CD4-positive, alpha-beta T cell treated with Interleukin-6 at 100 ng/mL for 8 hours (primary cell): ENCODE measurements at places on chromosomes 2 and 18.

- DNase-seq = no peak
Measured at GRCh38 chr2:71784734-71785511, 331.6 kb downstream of the DYSF start.

DNA sequence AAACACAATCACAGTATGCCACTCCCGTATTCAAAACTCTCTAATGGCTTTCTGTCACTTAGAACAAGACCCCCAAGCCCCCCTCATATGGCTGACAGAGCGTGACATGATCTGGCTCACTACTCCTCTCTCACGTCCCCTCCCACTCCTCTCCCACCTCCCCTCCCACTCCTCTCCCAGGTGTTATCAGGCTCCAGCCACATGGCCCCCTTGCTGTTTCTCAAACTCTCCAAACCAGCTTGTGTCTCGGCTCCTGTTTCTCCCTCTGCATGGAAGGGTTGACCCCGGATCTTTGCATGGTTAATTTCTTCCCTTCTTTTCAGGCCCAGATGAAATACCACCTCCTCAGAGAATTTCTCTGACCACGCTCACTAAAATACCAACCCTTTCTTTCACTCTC, 180.8 kb downstream of the SLC8A1 start:
- DNase-seq = no peak

DNA sequence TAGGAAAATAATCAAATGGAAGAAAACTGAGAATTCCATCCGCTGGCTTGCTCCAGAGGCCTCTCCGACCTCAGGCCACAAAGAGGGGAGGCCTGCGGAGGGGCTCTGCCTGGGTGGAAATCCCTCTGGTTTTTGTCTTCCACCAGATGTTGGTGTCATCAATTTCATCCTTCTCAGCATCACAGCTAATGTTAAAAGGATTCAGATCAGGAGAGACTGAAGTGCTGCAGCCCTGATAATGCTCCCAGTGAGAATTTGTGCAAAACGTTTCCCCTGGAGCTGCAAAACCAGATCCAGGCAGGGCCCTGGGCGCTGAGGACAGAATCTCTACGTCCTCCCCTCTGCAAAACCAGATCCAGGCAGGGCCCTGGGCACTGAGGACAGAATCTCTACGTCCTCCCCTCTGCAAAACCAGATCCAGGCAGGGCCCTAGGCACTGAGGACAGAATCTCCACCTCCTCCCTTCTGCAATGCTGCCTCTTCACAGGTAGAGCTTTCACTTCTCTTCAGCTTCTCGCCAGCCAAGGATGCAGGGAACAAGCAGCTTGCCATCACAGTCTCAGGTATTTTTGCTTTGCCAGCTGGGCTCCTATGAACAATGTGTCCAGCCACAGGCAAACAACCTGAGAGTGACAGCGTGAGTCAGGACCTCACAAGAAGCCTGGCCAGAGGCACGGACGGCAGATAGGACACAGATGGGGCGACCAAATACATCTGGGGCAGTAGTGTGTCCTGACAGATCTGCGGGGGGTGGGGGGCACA, 81.2 kb downstream of the TMEM18 start:
- no peak for DNase-seq

DNA sequence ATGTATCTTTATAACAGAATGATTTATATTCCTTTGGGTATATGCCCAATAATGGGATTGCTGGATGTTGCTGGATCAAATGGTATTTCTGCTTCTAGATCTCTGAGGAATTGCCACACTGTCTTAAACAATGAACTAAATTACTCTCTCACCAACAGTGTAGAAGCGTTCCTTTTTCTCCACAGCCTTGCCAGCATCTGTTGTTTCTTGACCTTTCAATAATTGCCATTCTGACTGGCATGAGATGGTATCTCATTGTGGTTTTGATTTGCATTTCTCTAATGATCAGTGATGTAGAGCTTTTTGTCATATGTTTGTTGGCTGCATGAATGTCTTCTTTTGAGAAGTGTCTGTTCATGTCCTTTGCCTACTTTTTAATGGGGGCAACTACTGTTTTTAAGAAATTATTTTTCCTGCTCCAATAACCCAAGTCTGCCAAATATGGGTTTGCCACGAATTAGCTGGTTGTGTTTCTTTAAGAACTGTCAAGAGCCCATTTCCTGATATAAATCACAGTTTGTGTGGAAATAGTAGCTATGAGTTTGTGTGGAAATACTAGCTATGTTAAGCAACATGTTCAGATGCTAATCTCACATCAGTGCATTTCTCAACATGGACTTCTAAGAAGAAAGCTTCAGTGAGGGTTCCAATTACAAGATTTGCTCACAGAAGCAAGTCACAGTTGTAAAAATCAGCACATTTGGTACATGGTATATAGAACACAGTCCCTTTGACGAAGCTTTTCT, 259.4 kb downstream of the ANAPC1 start:
- DNase-seq = no peak

- DNase-seq = no peak
Measured at GRCh38 chr18:47679864-47680263, 250.6 kb downstream of the SMAD2 start.

DNA sequence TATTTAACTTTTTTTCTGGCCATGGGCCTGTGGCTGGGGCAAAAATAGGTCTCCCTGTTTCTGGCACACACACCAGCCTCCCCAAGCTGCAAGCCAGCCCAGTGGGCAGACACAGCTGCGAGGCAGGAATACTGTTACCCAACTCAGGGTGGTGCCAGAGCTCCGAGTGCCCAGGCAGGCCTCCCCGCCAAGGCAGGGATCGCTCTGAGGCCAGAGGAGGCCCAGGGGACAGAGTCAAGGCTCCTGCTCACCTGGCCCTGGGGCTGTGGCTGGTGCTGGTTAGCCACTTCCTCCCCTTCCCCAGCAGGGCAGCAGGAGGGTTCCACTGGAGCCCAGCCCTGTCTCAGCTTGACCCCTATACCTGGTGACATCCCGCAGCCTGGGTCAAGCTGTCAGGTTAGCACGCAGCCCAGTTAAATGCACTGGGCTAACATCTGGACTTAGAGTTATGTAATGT, 67.1 kb upstream of the EPAS1 start:
- no peak for DNase-seq

DNA sequence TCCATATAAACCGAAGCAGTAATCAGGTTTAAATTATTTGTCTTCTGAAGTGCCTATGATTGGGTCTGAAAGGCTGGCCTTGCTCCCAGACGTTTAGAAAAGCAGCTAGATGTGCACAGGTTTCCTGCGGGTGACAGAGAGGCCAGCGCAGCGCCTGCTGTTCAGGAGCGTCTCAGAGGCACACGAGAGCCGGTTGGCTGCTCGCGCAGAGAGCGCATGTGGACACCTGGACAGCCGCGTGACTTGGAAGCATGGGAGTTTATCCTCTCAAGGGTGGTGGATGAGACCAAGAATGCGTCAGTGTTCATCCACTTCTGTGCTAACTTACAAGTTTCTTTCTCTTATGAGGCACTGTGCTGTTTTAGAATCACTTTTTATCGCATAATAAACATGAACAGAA, 303.7 kb downstream of the PTGR3 start:
- DNase-seq = no peak

GRCh38 chr18:35982409-35983114, 10.1 kb downstream of the RMP24 start:
- DNase-seq = no peak

DNA sequence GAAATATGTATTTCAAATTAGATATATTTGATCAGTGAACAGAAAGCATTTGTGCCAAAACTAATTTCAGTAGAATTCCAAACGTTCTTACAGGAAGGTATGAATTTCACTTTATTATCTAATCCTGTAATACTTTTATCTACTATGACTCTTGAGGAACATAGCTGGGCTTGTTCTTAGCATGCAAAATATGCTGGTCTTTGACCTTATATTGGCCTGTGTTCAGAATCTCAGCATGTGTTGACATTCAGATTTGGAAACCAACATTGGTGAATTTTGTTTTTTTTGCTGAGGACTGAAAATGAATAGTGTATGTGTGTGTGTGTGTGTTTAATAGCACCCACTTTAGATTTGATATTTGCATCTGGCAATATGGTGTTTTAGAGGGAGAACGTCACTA, 112.2 kb downstream of the MEIS1 start:
- DNase-seq = no peak

- no peak for DNase-seq
Measured at GRCh38 chr2:104701411-104701911, 152.5 kb upstream of the POU3F3 start.

- no peak for DNase-seq
Measured at GRCh38 chr2:117436697-117437096, 377.8 kb upstream of the DDX18 start.

DNA sequence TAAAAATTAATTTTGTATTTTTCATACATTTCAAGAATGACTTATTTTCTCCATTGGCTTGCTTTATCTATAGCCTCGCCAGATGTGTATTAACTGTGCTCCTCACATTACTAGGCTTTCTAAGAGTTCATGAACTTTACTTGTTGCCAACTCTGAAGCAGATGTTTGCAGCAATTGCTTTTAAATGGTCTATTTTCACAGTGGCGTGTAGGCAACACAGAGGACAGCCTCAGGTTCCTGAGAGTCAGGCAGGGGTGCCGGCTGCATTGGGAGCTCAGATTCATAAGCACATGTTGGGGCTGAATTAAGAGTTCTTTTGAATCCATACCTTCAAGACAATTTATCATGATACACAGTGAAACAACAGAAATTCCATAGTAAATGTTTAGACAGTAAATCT, 179.2 kb upstream of the PXDN start:
- DNase-seq = no peak

GRCh38 chr2:223058952-223059716, 7.1 kb downstream of the KCNE4 start:
- no peak for DNase-seq

DNA sequence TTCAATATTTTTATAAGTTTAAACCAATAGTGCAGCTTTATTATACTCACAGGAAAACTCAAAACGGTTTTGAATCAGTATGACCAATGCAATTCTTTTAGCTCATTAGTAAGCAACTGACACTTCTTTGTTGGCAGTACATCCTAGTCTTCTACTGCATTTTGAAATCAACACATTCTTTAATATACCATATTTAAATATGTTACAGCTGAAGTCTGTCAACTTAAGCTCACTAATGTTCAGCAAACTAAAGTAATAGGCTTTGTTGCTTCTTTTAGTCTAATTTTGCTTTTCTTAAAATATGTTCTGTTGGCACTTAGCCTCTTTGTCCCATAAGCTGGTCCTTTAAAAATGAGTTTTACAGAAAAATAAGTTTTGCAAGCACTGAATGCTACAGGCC, 55.4 kb upstream of the CCBE1 start:
- no peak for DNase-seq

- no peak for DNase-seq
Measured at GRCh38 chr2:200869014-200869413, 4.6 kb upstream of the CLK1 start.

DNA sequence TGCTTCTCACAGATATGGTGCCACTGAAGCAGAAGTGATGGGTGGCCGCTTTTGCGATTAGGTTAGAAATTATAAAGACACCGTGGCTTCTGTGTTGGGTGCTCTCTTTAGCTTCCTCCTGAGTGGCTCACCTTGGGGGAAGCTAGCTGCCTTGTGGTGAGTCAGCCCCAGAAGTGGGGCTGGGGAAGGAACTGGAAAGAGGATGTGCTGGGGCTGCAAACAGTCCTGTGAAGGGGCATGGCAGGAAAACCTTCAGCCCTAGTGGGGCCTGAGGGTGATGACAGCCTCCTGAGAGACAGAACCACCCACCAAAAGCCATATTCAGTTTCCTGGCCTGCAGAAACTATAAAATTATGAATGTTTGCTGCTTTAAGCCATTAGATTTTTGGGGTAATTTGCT, 8.9 kb upstream of the ASB18 start:
- no peak for DNase-seq

- DNase-seq = no peak
Measured at GRCh38 chr18:76962851-76963250, 140.5 kb downstream of the ZNF236 start.

GRCh38 chr18:61364953-61365352, 31.7 kb downstream of the CDH20 start:
- DNase-seq = no peak

DNA sequence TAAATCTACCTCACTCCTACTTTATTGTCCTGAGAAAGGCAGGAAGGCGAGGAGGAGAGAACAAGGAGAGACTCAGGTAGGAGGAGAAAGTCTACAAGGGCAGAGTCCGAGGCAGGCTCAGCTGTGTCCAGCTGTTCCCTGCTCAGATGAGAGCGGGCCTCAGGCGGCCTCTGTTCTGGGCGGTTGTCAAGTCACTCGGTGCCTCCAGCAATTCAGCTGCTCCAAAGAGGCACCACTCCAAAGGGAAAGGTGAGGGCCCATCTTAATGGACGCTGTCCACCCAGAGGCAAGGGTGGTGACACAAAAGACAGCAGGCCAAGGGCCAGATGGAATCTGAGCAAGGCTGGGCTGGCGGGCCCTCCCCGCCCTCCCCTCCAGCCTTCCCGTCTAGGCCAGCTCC, 101.4 kb upstream of the EPAS1 start:
- no peak for DNase-seq

DNA sequence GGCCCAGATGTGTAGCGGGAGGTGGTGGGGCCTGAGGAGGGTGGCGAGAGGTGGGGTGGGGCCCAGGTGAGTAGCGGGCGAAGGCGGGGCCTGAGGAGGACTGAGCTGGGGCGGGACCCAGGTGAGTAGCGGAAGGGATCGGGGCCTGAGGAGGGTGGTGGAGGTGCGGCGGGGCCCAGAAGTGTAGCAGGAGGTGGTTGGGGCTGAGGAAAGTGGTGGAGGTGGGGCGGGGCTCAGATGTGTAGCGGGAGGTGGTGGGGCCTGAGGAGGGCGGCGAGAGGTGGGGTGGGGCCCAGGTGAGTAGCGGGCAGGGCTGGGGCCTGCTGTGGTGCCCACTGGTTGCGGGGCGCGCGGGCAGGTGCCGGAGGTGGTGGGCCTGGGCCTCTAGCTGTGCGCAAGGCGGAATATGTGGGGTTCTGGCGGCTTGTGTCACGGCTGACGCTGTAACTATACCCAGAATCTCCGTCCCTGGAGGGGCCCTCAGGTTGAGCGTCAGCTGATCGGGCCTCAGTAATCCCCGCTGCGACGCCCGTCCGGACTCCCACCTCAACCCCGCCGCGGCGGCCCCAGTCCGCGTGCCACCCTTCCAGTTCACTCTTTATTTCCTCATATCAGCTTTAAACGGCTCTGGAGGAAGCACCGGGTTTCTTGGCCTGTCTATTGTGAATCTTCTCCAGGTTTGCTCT, 866 bp upstream of the SF3B6 start:
- no peak for DNase-seq

- DNase-seq = no peak
Measured at GRCh38 chr2:127052057-127052770, 54.7 kb downstream of the BIN1 start.

DNA sequence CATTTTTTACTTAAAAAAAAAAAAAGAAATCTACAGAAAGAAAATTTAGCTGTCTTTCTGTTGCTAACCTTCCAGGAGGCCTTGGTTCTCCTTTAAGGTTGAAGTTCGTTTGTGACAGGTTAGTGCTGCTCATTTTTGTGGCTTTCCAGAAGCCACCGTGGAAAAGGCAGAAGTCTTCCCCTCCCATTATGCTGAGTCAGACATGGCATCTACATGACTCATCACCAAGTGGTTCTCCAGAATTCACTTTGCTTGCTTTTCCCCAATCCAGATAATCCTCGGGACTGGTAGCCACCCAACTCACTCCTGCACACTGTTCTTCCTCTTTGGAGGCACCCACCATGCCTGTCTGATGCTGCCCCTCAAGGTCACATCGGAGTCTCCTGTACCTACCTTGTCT, 228.7 kb downstream of the PIK3C3 start:
- no peak for DNase-seq
